ENCODE measurements at places on chromosomes 5 and 9. TPM values are rescaled to one million over a fixed set of nuclear protein-coding genes. Genes with fewer than 3 reads are reported as not detected.
A peak's percentile ranks its signal among the peaks of the same experiment; 100 is the strongest.

Gene SLC4A9
- total RNA-seq, result not detected

Gene GFPT2
- 124 TPM for total RNA-seq

Gene GCNT4
- 1.7 TPM for total RNA-seq

Gene IFNA21
- not detected for total RNA-seq

Gene GDF9
- not detected for total RNA-seq

Gene PCDHGC4
- total RNA-seq, result 0.18 TPM

Gene FREM1
- total RNA-seq, result not detected

Gene CNTFR
- not detected for total RNA-seq

Gene HAVCR2
- 0.12 TPM for total RNA-seq

Gene POLE3
- total RNA-seq, result 228 TPM

Gene REEP2
- 12.3 TPM for total RNA-seq

GRCh38 chr9:70677055-70677735, 262.7 kb upstream of the KLF9 start:
- DNase-seq, result no peak

DNA sequence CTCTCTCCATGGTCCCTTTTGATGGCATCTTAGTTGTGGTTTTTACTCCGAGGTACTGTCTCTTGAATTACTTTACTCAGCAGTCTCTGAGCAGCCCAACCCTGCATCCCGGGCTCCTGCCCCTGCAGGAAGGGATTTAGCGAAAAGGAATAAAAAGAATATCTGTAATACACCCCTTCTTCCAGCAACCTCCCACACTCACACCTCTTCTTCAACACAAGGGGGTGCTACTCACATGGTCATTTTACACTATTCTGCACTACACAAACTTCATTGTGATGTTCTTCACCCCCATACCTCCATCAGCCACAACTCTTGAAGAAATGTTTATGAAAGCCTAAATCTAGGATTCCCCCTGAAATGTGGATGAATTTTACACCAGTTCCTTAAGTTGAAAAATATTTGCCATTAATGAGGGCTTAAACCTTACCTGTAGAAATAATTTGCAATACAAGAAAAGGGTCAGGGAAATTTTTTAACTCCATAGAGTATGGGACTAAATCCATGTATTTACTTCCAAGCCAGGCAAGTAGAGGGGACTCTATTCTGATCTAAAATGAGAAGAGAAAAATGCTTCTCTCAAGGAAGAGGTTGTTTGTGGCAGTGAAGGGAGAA, 26.0 kb downstream of the TPD52L3 start:
- peak; percentile 67 for DNase-seq

DNA sequence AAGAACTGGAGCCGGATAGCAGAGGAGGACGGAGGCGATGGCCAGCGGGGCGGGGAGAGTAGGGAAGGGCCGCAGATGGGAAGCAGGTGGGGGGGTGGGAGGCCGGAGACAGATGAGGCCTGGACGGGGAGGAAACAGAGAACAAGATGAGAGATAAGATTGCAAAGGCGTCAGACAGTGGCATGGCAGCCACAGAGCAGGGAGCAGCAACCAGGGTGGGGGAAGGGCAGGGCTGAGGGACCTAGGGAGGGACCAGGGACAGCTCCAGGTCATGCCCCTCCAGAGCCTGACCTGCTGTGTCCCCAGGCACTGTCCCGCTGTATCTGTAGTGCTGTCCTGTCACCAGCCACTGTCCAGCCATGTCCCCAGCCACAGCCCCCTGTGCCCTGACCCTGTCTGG, 49.6 kb upstream of the LMX1B start:
- no peak for DNase-seq

DNA sequence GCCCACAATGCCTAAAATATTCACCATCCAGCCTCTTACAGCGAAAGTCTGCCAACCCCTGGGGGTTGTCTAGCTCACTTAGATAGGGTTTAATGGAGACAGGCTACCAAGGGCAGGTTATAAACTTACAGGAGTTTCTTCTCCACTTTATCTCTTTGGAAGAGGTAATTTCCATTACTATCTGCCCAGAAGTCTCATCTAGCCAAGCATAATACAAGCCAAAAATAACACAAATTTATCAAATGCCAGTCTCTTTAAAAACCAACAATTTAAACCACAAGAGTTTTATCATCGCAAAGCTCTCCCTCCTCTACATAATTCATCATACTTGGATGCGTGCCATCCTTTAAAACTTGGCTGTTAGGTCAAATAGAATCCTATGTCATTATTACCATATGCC, 6.2 kb downstream of the RBM22 start:
- peak; percentile 67 for DNase-seq

GRCh38 chr5:173594061-173594460, 22.4 kb downstream of the BOD1 start:
- DNase-seq, result no peak

DNA sequence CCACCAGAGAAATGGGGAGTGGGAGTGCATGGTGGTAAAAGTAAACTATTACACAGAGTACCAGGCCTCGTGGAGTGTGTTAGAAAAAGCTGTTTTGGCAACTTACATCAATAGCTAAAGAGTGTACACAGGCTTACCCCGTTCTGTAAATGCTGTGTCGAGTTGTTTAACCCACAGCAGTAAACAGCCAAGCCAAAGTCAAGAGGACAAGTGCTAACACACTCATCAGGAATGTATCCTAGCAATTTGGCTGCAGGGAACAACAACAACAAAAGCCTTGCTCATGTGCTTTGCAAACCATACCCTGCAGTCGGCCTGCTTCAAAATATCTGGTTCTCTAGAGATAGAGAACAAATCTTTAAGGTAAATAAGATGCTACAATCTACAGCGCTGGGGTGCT, 15.9 kb downstream of the DAP start:
- no peak for DNase-seq

GRCh38 chr5:124927735-124928134, 181.3 kb upstream of the ZNF608 start:
- DNase-seq, result peak; percentile 41

DNA sequence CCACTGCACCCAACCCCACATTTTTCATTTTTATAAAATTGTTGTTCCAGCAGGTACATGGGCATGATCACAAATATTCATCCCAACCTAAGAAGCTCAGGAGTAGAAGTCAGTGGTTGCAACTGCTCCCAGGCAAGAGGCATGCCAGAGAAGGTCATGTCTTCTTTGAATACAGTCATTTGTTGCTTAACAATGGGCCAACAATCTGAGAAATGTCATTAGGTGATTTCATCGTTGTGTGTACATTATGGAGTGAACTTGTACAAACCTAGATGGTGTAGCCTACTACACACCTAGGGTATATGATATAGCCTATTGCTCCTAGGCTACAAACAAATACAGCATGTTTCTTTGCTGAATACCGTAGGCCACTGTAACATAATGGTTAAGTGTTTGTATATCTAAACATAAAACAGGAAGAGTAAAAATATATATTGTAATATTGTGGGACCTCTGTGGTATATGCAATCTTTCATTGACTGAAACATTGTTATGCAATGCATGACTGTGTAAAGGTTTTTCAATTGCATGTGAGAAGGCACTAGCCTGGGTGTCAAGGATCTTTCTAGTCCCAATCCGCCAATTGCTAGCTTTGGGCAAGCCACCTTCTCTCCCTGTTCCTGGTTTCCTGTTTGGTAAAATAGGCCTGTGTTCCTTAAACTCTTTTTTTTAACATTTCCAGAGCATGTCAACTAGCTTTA, 27.6 kb downstream of the ATP10B start:
- DNase-seq, result no peak

GRCh38 chr5:168869615-168870227, 290.6 kb upstream of the PANK3 start:
- no peak for DNase-seq

DNA sequence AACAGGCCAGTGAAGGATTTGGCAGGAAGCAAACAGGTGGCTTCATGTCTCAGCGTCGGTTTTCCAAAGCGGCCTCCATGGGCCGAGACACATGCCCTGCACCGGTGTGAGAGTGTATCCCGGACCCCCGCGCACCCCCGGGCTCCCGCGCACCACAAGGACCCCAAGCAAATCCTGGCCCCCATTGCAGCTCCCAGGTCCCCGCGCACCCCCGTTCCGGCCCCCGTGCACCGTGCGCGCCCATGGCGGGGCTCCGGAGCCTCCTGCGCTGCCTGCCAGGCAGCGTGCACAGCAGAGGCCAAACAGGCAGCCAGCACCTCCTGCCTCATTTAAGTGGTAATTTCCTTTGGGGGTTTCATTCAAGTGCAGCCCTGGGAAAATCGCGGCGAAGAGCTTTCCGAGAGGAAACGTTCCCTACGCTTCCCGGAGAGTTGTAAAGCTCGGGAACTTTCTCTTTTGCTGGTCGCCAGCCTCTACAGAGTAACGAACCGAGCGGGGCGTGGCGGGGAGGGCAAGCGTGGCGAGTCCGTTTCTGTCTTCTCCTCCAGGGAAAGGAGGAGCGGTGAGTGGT, 145.5 kb upstream of the SLC24A2 start:
- DNase-seq, result peak; percentile 29

- DNase-seq, result peak; percentile 12
Observed at GRCh38 chr9:111731928-111732327, 62.8 kb downstream of the SHOC1 start.

DNA sequence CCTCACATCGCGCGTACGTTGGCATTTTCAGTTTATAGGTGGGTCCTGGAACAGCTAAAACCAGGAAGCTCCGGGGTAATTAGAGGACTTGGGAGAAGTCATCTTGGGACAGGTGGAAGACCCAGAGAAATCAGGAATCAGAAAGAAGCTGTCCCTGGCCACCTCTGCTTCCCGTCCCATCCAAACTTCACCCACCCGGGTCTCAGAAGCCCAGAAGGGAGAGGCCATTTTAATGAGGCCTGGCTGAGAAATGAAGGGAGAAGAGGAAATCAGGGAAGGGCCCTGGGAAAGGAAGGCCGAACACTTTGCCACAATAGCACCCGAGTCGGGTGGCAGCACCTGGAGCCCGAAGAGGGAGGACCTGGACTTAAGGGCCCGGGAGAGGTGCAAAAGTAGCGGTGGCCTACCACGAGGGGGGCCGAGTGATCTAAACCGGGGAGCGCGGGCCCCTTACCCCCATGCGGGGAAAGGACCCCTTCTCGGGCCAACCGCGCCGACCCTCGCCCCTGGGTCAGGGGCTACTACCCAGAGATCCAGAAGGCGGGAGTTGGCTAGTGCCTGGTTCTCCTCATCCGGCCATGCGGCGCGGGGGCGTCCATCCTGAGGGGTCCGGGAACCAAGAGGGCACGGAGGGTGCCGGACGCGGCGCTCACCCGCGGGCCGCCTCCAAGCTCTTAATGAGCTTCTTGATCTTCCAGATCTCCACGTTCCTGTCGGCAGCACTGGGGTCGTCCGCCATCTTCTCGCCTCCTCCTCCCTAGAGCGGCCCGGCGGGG, 668 bp downstream of the ETF1 start:
- DNase-seq, result no peak

- DNase-seq, result no peak
Observed at GRCh38 chr5:104774372-104774771, 1211.8 kb upstream of the NUDT12 start.

- peak; percentile 42 for DNase-seq
Observed at GRCh38 chr9:134171316-134172197, 7.2 kb upstream of the RNU6ATAC start.

DNA sequence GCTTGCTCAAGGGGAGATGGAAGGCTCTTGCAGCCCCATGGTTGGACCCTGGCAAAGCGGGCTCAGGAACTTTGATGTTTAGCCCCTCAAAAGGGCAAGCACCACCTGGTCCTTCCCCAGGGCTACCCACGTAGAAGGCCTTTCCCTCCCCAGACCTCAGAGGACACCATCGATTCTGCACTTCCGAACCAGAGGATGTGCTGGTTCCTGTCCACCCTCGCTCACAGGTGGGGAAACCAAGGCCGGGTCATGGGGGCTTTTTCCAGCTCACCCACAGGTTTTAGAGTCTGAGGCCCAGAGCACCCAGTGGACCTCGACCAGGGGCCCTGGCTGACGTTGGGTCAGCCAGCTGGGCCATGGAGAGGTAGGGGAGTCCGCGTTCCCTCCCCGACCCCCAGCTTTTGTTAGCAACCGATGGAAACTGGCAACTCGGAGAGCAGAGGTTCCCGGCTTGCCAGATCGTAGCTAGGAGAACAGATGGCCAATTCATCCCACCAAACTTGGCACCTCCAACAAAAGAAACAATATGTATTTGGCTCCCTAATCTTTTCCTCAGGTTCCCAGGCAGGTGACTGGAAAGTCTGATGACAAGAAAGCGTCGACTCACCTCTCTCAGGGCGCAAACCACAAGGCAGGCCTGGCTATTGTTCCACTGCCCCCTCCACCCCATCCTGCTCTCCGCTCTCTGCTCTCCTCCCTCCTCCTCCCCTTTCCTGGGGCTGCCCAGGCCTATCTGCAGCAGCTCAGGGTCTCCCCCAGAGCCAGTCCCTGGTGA, 167.6 kb upstream of the SMIM23 start:
- no peak for DNase-seq

DNA sequence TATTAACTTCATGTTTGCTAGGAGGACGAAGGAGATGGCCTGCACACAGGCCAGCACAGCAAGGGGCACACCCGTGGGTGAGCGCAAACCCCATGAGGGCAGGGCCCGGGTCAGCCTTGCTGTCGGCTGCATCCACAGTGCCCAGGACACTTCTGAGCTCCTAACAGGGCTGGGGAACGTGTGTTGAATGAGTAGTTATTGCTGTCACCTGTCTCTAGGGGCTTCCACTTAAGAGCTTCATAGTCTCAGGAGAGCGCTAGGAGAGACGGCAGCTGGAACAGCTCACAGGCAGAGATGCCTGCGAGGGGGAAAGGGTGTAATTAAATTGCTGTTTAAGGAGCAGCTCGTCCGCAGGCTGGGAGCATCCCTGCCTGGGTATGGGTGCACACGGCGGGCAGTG, 91.4 kb upstream of the NEURL1B start:
- no peak for DNase-seq

DNA sequence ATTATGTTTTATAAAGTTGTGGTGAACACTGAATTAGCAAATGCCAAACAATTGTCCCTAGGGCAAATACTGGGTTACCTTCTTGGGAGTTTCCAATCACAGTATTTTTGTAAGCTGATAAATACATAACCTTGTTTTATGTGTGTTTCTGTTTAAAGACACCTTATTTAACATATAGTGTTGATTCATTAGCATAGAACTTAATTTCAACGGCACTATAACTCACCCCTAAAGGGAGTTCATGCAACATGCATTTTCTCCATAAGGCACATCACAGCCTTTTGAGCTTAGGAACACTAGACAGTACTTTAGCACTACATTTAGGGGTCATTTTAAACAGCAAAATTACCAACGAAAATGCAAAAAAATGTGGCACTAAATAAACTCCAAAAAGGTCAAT, 74.2 kb upstream of the TYRP1 start:
- DNase-seq, result no peak

DNA sequence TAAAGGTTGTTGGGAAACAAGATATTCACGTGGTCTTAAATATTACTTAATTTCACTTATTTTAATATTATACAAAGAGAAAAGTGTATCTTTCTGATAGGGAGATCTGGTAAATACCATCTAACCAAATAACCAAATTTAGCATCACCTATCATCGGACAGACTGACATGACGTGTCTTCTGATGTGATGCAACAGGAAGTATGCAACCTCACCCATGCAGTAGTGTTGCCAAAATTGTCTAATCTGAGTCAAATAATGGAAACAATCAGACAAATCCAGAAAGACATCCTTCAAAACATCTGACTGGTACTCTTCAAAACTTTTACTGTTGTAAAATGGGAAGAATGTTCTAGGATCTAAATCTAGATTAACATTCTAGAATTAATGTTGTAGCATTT, 148.0 kb downstream of the FGF1 start:
- DNase-seq, result no peak

- DNase-seq, result peak; percentile 79
Observed at GRCh38 chr9:86500667-86501435, 146.6 kb upstream of the TUT7 start.
